ENCODE measurements at places on chromosomes 3 and 15.

DNA sequence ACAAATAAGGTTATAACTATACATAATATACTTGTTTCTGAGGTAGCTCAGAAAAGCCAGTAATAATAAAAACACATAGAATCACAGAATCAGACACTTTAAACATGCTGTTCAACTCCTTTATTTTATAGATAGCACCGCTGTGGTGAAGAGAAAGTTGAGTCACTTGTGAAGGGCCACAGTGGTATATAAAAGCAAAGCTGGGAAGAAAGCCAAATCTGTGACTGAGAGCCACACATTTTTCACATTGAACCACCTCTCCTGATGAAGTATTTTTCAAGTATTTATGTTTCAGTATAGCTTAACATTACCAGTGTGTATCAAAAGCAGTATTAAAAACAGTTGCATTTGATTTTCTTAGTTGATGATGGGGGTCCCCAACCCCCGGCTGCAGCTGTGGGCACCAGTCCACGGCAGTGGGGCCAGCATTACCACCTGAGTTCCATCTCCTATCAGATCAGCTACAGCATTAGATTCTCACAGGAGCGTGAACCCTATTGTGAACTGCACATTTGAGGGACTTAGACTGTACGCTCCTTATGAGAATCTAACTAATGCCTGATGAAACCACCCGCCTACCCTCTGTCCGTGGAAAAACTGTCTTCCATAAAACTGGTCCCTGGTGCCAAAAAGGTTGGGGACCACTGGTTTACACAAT is 46.2 kb downstream of the TBL1XR1 start:
- DNase-seq, result no peak

DNA sequence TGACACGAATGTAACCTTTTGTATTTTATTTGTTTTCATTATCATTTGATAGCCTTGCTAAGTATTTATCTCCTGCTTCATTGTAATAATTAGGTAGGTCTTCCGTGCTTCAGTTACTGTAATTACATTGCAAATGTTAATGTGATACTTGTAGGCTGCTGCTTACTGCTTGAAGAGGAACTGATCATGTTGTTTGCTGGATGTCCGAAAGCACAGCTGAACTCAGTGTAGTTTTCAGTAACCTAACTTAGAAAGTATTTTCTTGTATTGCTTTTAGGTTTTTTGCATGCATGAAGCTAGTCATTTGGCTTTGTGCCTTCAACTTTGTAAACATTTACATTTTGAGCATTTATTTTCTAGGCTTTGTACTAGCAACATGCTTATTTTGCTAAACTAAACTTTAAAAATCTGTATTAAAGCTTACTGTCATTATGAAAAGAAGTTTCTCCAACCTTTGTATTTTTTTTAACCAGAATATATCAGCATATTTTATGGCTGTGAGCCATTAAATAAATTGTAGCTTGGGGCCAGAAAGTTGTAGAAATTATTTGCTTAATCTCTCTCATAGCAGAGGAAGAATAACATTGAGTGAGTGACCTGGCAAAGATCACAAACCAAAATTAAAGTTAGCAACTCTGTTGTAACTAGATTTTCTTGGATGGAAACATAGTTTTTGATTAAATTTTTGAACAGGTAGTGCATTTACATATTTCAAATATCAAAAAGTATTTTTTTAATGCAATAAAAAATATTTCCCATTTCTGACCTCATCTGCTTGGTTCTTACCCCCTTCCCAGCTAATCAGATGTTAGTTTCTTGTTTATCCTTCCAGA is 30.7 kb downstream of the SACM1L start:
- DNase-seq, result no peak

GRCh38 chr3:61378311-61378710 is 127.1 kb upstream of the FHIT start:
- DNase-seq, result no peak

- no peak for DNase-seq
Observed at GRCh38 chr3:61912158-61912557, 350.8 kb downstream of the PTPRG start.

- DNase-seq, result no peak
Observed at GRCh38 chr3:149726716-149727407, 25.4 kb downstream of the COMMD2 start.

DNA sequence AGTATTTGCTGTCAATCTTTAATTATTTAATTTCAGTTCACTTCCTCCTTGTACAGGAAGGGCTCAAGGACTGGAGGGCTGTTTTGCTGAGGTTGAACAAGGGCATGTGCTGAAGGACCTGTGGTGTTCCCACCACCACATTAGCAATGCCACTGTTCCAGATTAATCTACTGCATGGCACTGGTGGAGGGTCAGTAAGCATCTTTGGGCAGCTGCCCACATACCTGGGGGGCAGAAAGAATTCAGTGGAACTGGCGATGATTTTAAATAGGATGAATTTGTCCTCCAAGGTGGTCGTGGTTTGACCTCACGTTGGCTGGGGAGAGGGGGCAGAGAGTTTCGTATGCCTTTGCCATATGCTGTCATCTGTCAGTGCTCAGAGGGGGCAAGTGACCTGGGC is 244.8 kb downstream of the TLE3 start:
- no peak for DNase-seq

- no peak for DNase-seq
Observed at GRCh38 chr15:46300716-46301115, 665.9 kb downstream of the SQOR start.
